Uterus (tissue), 4 donors: ENCODE measurements at places on chromosomes 11 and 22. TPM values are rescaled to one million over a fixed set of nuclear protein-coding genes. Genes with fewer than 3 reads are reported as not detected.

The OR8D1 gene
- total RNA-seq: not detected

The AMBRA1 gene
- total RNA-seq: 41.0 TPM

The ANGPTL5 gene
- total RNA-seq: 0.24 TPM

The TREH gene
- not detected for total RNA-seq

The FXYD2 gene
- total RNA-seq: 4.6 TPM

The ART5 gene
- 1.7 TPM for total RNA-seq

The MMP11 gene
- 35.8 TPM for total RNA-seq
